ENCODE measurements at places on chromosomes 6 and 20. TPM values are rescaled to one million over a fixed set of nuclear protein-coding genes. Genes with fewer than 3 reads are reported as not detected.

BMP5 gene
- 0.05 TPM for polyA plus RNA-seq

NOP56 gene
- polyA plus RNA-seq, result 218 TPM

NRN1 gene
- 8.5 TPM for polyA plus RNA-seq

VWA7 gene
- 0.56 TPM for polyA plus RNA-seq

B3GAT2 gene
- 0.02 TPM for polyA plus RNA-seq

WFDC10B gene
- polyA plus RNA-seq, result not detected

CST2 gene
- polyA plus RNA-seq, result not detected

NNAT gene
- 6.7 TPM for polyA plus RNA-seq

DNAH8 gene
- under 0.01 TPM for polyA plus RNA-seq

MYH7B gene
- 0.32 TPM for polyA plus RNA-seq

GHRH gene
- polyA plus RNA-seq, result not detected

SLC17A3 gene
- not detected for polyA plus RNA-seq

CHRNA4 gene
- polyA plus RNA-seq, result not detected

OOEP gene
- not detected for polyA plus RNA-seq

ANKRD66 gene
- polyA plus RNA-seq, result not detected

LINC00237 gene
- not detected for polyA plus RNA-seq

PDYN gene
- polyA plus RNA-seq, result not detected

BPI gene
- polyA plus RNA-seq, result not detected

All from SK-N-SH (cell line).